ENCODE measurements at places on chromosomes 11 and 22.

- DNase-seq, result no peak
Measured at GRCh38 chr11:61477727-61478148, 30.8 kb upstream of the LRRC10B start.

- no peak for DNase-seq
Measured at GRCh38 chr22:24284747-24285203, 14.1 kb downstream of the SPECC1L start.

GRCh38 chr22:37032535-37033460 lies 13.3 kb downstream of the MPST start:
- DNase-seq, result peak; percentile 66

- no peak for DNase-seq
Measured at GRCh38 chr11:16902781-16903378, 111.3 kb downstream of the PLEKHA7 start.

DNA sequence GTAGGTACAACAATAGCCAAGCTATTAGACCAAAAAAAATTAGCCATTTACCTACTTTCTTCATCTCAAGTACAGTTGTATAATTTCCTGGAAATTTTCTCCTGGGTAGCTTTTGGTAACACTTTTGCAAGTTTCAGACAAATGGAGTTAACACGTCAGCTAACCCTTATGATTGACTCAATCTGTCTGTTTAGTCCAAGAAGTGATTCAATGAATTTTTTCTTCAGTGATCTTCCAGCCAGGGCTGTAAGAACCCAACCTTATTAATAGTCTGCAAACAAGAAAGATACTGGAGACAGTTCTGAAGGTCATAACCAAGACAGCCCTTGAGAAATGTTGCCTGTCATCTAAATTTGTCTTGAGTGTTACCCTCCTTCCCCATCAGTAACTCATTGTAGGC lies 30.1 kb upstream of the FIBIN start:
- DNase-seq, result no peak

GRCh38 chr11:20201231-20201630 lies 41.0 kb upstream of the DBX1 start:
- DNase-seq, result no peak

- DNase-seq, result no peak
Measured at GRCh38 chr11:118783724-118784495, 7.1 kb downstream of the DDX6 start.

DNA sequence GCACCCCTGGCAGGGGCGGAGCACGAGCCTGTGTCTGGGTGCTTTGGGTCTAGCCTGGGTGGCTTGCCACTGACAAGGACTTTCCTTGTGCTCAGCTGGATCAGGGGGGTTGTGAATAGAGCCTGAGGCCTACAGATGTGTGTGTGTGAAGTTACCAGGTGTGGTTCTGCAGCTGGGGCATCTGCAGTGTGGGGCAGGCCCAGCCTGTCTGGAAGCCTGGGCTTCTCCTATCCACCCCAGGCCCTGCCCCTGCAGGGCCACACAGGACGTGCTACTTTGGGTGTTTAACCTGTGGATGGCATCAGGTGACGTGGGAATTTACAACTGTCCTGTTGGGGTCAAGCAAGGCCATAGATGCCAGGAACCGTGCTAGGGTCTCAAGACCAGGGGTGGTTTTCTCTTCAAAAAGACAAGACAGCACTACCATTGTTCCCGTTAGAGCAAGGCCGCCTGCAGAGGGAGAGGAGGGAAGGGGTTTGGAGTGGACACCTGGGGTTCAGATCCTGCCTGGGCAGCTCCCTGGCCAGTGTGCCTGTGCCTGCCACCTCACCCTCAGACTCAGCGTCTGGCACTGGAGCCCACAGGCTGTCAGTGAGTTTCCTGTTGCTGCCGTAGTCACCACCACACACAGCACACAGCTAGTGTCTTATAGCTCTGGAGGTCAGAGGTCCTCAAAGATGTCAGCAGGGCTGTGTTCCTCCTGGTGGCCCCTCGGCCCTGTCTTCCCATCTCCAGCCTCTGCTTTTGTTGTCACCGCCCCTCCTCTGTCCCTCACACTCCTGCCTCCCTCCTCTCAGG lies 31.6 kb downstream of the CTTN start:
- DNase-seq, result no peak

DNA sequence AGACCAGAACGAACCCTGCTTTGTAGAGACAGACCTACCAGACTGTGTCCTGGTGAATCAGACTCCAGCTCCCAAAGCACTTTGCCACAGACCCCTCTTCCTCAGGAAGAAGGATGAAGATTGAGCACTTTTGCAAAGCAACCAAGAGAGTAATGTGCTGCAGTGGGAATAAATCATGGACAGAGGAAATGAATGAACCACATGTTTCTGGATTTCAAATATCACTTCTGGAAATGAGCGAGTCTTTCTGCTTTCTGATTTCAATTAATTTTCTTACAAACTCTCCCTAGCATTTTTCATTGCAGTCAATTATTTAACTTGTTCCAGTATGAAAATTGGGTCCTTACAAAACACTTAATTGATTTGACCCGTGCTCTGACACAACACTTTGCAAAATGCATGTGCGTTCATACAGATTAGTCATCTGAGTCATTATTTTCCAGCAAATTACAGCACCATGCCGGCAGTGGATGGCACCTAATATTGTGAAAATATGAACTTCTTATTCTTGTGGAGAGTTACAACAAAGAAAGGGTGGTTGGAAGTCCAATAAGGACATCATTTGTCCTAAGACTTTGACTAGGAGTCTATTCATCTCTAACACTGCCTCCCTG lies 315.9 kb upstream of the CCDC90B start:
- DNase-seq, result no peak

GRCh38 chr22:23781065-23781464 lies 5.7 kb upstream of the SMARCB1 start:
- peak; percentile 91 for DNase-seq

DNA sequence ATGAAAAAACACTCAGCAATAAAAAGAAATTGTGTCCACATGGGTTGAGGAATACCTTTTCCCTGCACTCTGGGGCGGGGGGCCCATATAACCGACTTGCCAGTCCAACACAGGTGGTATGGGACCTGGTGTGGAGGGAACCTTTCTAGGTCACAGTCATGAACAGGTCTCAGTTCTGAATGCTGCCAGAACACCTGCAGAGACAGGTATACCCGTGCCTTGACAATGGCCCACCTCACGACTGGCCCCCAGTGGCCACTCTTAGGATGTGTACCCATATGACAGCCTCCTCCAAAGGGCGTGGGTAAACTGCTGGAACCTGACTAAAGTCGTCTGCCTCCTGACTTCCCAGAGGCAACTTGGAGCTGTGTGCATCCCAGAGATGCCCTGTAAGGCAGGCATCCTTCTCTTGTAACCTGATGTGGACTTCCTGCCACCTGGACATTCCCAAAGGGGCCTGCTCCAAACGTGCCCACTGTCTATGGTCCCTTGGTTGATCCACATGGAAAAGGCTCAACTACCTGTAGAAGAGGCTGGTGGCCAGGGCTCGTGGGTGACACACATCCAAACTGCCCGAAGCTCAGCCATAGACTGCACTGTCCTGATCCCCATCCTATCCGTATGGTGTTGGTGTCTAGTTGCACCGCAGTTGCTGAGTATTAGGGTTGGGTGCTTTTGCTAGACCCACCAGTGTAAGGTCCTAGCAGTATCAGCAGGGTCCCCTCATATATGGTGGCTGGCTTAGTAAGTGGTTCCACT lies 859.3 kb downstream of the BRD1 start:
- DNase-seq, result no peak

DNA sequence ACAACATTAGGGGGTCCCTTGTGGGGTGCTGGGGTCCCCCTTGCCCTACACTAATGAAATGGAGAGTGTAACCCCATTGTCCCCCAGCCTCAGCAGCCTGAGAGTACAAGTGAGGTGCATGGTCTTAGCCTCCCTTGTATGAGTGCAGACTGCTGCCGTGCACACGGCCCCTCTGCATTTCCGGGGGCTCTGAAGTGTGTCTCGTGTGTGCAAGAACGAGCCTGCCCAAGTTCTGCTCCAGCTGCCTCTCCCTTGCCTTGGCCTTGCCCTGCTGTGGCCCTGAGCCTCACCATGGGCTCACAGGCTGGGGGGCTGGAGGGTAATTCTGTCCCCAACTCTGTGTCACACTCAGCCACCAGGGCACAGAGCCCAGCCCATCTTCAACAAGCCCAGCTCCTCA lies 5.2 kb upstream of the EHD1 start:
- DNase-seq, result no peak

DNA sequence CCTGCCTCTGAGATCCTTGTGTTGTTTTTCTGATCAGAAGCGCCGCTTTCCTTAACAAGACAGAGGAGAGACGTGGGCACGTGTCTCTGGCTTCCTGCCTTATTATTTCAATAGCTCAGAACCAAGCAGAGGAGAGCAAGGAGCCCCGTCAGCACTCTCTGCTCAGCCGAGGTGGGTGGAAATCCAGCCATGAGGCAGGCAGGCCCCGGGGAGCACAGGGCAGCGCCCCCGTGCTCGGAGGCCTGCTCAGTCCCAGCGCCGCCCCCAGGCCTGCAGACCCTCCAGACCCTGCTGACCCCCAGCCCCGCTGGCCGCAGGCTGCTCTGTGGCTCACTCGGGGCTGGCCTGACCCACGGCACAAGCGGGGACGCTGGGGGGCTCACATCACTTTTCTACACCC lies 162.8 kb downstream of the BRD1 start:
- DNase-seq, result no peak

GRCh38 chr11:93537049-93537448 lies 6.1 kb downstream of the SMCO4 start:
- DNase-seq, result no peak

- DNase-seq, result no peak
Measured at GRCh38 chr11:66333220-66333877, 2.9 kb downstream of the RIN1 start.

GRCh38 chr11:63680834-63681320 lies 423 bp upstream of the RTN3 start:
- peak; percentile 78 for DNase-seq

GRCh38 chr22:24685531-24686190 lies 82.7 kb downstream of the GGT1 start:
- DNase-seq, result no peak

DNA sequence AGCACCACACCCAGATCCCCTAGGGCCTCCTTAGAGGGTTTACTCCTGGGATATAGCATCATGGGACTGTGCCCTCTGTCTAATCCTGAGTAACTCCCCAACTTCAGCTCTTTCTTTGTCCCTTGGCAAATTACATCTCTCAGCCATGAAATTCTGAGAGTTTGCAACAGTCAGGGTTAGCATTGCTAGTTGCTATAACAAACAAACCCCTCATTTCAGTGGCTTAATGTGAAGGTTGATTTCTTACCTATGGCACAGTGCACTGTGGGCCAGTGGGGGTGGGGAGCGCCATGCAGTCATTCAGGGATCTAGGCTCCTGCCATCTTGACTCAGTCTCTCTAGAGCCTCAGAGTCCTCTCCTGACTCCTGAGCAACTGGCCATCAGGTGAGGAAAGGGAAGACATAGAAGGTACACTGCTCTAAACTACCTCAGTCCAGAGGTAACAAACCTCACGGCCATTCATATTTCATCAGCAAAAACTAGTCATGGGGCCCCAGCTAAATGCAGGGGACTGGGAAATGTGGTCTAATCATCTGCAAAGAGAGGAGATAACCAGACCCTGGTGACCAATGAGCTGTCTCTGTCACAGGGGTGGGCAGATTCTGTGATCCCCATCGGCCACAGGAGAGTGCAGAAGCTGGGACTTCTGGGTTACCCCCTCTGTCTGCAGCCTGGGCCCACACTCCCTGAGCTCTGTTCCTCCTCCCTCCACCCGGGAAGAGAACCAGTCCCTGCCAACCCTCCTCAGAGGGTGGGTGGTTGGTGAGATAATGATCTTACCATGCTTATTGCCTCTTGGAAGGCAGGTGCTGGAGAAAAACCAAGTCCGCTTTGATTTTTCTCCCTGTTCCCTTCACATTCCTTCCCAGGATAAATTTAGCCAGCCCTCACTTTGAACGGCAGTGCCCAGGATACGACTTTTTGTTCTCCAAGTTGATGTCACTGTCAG lies 17.5 kb downstream of the PRG3 start:
- no peak for DNase-seq

DNA sequence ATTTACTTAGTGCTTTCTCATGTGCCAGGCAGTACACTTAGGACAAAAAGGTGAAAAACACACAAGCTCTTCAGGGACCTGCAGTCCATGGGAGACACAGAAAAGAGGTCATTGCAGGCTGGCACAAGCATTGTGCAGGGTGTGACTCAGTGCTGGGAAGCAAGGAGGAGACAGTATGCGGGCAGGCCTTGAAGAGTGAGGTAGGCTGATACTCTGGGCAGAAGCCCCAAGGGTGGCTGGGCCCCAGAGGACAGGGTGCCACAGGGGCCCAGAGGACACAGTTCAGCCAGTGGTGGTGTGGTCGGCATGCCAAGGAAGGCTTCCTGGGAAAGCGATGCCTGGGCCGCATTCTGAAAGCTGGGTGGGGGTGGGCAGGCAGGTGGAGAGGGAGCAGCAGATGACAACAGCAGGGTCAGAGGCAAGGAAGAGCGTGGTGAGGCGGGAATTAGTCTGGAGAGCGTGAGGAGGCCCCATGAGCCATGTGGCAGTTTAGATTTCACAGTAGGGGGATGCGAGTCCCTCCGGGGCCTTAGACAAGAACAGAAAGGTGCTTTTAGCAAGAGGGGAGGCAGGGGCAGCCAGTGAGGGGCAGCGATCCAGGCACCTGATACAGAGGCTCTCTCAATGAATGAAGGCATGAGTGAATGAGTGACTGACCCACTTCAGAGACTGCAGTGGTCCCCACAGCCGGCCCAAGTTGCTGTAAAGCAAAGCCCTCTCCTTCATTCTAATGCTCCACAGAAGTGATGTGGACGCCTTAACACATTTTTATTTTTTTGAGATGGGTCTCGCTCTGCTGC lies 6.8 kb downstream of the C11orf24 start:
- DNase-seq, result no peak

GRCh38 chr11:112852143-112852866 lies 108.9 kb upstream of the NCAM1 start:
- no peak for DNase-seq

GRCh38 chr22:50545522-50546325 lies at the start of gene KLHDC7B:
KLHDC7B (plus strand) TSS chr22:50545899; CDS start chr22:50546244, 345 bp downstream.
- no peak for DNase-seq

- peak; percentile 61 for DNase-seq
Measured at GRCh38 chr11:65491614-65492386, 7.0 kb upstream of the MALAT1 start.

DNA sequence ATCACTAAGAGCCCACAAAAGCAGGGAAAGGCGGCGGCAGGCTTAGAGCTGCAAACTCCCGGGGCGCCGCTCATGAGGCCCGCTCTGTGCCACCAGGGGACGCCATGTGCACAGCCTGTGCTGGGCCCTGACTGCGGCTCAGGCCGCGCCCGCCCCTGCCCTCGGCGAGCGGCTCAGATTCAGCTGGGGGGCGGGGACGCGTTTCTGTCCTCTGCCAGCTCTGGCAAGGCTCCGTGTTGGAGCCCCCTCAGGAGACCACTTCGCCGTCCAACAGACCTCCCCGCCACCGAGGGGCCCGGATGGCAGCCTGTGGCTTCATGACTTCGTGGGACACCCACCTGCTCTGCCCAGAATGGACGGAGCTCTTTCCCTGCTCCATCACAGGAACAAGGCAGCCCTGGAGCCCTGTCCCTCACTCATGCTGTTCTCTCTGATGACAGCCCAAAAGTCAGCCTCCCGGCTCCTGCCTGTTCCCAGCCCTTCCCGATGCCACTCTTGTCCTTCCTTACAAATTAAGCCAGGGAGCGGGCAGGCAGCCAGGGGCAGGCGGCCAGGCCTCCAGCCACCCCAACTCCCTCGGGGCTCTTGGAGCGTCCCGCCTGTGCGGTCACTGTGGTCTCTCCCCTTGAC lies 69.1 kb downstream of the NAT10 start:
- peak; percentile 77 for DNase-seq

Measured in putamen (tissue), 1 donor.